GM23338 (cell line): ENCODE measurements at places on chromosomes 5 and 9. TPM values are rescaled to one million over a fixed set of nuclear protein-coding genes. Genes with fewer than 3 reads are reported as not detected.

Gene SAPCD2
- total RNA-seq = 55.1 and 60.3 TPM in 2 replicates

DNA sequence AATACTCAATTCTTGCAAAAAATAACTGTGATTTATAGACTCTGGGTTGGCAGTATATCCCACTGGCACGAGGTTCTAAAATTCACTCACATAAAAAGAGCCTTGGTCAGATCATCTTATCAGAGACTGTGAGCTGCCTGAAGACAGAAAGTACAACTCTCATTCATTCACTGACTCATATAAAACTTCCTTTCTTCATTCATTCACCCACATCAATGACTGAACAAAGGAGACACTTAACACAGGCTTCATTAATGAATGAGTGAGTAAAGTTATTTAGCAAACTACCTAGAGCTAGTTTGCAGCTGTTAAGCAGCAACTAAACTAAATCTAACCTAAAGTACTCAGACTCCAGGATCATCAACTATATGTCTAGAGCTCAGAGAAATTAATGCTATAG, 214.7 kb downstream of the DENND1A start:
- no peak for DNase-seq
- no peaks in the 10 kb centered on the region for H3K36me3 ChIP-seq
- H3K27me3 ChIP-seq = no peaks in the 10 kb centered on the region
- H3K27ac ChIP-seq = no peak overlapping the region
- no peaks in the 10 kb centered on the region for H3K4me1 ChIP-seq

GRCh38 chr9:105342147-105342505, 97.7 kb downstream of the SLC44A1 start:
- H3K27ac ChIP-seq = no peak overlapping the region
- no peaks in the 10 kb centered on the region; the same call in 1 of the 2 replicates for H3K36me3 ChIP-seq
- no peaks in the 10 kb centered on the region for H3K4me1 ChIP-seq
- no peak for DNase-seq
- H3K27me3 ChIP-seq = no peaks in the 10 kb centered on the region

- H3K36me3 ChIP-seq = peaks cover 72% of the 10 kb centered on the region
- peak overlapping the region; percentile 93 for H3K4me3 ChIP-seq
- no peak overlapping the region for H3K27ac ChIP-seq
- DNase-seq = no peak
- H3K4me1 ChIP-seq = peaks cover 39% of the 10 kb centered on the region
Measured at GRCh38 chr5:179620293-179620692, 3.2 kb downstream of the HNRNPH1 start.

DNA sequence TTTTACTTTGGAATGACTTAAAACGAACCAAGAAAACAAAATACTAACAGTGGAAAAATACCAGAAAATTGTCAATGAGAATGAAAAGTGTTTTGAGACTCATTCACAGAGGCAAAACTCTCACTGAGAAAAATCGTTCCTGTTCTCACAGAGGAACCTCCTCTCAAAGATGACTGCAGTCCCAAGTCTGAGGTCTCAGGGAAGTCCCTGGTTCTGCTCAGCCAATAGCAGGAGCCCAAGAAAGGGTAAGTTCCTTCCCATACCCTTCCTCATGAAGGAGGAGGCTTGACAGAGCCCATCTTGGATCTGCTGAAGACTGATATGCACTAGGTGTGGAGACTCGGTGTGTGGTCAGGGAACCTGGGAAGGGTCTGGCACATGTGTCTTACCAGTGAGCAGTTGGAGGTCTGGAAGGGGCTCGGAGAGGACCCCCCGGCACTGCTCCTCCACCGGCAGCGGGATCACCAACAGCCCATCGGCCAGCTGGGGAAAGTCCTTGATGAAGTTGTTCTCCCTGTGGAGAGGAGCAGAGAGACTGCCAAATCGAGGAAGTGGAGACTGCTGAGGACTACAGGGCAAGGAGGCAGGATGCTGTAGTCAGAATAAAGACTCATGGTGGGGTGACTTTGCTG, 46.0 kb downstream of the TRIM32 start:
- no peaks in the 10 kb centered on the region for H3K36me3 ChIP-seq
- no peaks in the 10 kb centered on the region for H3K4me1 ChIP-seq
- H3K27me3 ChIP-seq = no peaks in the 10 kb centered on the region
- DNase-seq = no peak
- no peak overlapping the region for H3K4me3 ChIP-seq

GRCh38 chr5:80654054-80654390, 430 bp upstream of the MSH3 start:
- peak overlapping the region; percentile 95 for H3K27ac ChIP-seq
- DNase-seq = peak; percentile 34
- H3K4me3 ChIP-seq = peak overlapping the region; percentile 97
- peaks cover 22% of the 10 kb centered on the region for H3K4me1 ChIP-seq
- H3K36me3 ChIP-seq = peaks cover 19% of the 10 kb centered on the region; the same call in 1 of the 2 replicates

DNA sequence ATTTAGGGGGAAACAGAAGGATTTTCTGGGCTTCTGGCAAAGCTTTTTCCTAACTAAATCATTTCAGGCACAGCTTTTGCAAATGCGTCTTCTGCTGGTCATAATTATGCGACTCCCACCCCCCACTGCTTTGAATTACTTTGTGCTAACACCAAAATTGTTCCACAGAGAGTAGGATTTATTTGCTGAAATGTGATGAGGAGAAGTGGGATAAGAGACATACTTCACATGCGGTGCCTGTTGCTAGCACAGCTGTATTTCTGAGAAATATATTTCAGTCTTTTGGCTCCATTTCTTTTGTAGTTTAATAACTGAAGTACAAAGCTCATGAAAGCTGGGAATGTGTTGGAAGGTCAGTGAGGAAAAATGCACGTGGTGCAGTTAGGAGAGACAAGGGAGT, 83.2 kb upstream of the TAS2R1 start:
- no peaks in the 10 kb centered on the region for H3K36me3 ChIP-seq
- H3K4me3 ChIP-seq = no peak overlapping the region
- no peak overlapping the region for H3K27ac ChIP-seq
- no peaks in the 10 kb centered on the region for H3K27me3 ChIP-seq
- DNase-seq = no peak
- no peaks in the 10 kb centered on the region for H3K4me1 ChIP-seq

Gene GADD45G
- total RNA-seq = 12.7 and 15.8 TPM in 2 replicates

DNA sequence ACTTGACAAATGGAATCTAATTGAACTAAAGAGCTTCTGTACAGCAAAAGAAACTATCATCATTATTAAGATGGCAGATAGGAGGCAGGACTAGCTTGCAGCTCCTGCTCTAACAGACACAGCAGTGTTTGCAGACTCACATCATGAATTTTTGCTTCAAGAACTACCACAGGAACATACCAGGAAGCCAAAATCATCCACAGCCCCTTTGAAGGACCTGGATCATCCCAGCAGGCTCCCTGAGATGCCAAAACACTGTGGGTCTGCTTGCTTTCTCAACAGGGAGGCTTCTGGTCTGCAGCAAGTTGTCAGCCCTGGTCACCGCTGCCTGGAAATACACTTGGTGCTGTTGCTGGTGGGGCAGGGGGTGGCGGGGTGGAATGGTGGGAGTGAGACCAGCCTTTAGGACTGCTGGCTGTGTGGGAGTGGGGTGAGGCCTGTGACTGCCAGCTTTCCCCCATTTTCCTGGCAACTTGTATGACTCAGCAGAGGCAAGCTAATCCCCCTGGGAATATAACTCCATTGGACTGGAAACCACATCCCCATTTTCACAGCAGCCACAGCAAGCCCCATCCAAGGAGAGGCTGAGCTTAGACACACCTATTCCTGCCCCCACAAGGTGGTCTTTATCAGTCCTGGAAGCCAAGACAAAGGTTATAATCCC, 533.8 kb upstream of the CYLC2 start:
- H3K27ac ChIP-seq = no peak overlapping the region
- H3K4me3 ChIP-seq = no peak overlapping the region
- no peaks in the 10 kb centered on the region for H3K27me3 ChIP-seq
- H3K4me1 ChIP-seq = no peaks in the 10 kb centered on the region
- DNase-seq = no peak

Gene SLC6A19
- not detected in 2 replicates for total RNA-seq

DNA sequence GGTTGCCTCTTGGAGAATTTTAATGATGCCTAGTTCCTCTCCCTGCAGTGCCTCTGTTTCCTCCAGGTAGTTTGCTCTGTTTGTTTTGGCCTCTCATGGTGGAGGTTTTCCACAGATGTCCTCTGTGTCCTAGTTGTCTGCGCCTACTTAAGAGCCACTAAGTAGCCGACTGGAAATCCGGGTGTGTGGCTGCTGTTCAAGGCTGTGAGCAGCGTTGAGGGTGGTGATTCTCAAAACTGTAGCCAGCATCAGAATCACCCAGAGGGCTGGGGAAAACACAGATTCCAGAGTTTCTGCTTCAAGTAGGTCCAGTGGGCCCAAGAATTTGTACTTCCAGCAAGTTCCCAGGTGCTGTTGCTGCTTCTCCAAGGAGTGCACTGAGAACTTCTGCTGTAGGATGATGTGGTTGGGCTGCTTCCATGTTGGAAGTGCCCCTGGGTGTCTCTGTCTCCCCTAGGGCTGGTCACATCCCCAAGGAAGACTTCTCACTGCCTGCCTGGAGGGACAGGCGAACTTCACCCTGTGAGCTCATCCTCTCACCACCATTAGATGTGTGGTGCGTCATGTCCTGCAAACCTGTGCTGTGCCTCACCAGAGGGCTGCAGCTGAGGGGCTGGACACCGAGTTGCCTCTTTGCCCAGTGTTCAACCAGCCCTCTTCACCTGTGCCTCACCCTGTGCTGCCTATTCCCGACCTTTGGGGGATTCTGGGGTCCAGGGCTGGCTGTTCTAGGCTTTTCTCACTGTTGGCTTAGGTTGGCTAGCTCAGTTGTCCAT, 34.8 kb downstream of the SECISBP2 start:
- H3K4me3 ChIP-seq = no peak overlapping the region
- no peaks in the 10 kb centered on the region for H3K4me1 ChIP-seq
- H3K27me3 ChIP-seq = no peaks in the 10 kb centered on the region

Gene TEK
- total RNA-seq = 7.9 and 9.4 TPM in 2 replicates

GRCh38 chr9:128093011-128093410, 25.0 kb downstream of the SLC25A25 start:
- no peaks in the 10 kb centered on the region for H3K27me3 ChIP-seq
- no peak overlapping the region for H3K4me3 ChIP-seq
- no peak for DNase-seq
- no peaks in the 10 kb centered on the region; the same call in 1 of the 2 replicates for H3K36me3 ChIP-seq
- peaks cover 8% of the 10 kb centered on the region; the same call in 1 of the 2 replicates for H3K4me1 ChIP-seq

Gene TAS2R1
- total RNA-seq = 0.31 TPM in 1 of 2 replicates, not detected in the other

- no peaks in the 10 kb centered on the region for H3K27me3 ChIP-seq
- DNase-seq = no peak
- H3K27ac ChIP-seq = no peak overlapping the region
Measured at GRCh38 chr5:160119905-160120266, 636 bp upstream of the PWWP2A start.

DNA sequence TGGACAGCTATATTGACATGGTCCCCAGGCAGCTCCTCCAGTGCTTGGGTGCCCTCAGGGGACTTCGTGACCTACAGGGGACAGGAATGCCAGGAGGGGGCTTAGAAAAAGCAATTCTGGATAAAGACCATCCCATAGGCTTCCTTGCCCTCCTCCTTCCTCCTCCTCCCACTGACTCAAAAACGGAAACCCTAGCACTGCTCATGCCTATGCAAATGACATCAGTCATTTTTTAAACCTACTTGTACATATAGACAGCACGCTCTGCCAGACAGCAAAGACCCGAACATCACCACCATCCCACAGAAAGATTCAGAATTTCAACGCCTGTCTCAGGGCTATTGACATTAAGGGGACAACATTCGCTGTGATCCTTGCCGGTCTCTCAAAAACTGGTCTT, 11.0 kb downstream of the IGFBPL1 start:
- H3K36me3 ChIP-seq = no peaks in the 10 kb centered on the region
- H3K4me1 ChIP-seq = no peaks in the 10 kb centered on the region
- DNase-seq = no peak
- no peak overlapping the region for H3K27ac ChIP-seq

Gene HRH2
- total RNA-seq = 5.9 and 6.8 TPM in 2 replicates

DNA sequence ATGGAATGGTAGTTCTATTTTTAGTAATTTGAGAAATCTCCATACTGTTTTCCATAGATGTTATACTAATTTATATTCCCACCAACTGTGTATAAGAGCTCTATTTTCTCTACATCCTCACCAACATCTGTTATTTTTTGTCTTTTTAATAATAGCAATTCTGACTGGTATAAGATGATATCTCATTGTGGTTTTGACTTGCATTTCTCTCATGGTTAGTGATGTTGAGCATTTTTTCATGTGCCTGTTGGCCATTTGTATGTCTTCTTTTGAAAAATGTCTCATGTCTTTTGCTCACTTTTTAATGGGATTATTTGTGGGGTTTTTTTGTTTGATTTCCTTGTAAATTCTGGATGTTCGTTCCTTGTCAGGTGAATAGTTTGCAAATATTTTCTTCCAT, 154.4 kb downstream of the ZSWIM6 start:
- no peak for DNase-seq
- H3K36me3 ChIP-seq = no peaks in the 10 kb centered on the region
- no peak overlapping the region for H3K27ac ChIP-seq
- no peak overlapping the region for H3K4me3 ChIP-seq
- no peaks in the 10 kb centered on the region for H3K4me1 ChIP-seq

DNA sequence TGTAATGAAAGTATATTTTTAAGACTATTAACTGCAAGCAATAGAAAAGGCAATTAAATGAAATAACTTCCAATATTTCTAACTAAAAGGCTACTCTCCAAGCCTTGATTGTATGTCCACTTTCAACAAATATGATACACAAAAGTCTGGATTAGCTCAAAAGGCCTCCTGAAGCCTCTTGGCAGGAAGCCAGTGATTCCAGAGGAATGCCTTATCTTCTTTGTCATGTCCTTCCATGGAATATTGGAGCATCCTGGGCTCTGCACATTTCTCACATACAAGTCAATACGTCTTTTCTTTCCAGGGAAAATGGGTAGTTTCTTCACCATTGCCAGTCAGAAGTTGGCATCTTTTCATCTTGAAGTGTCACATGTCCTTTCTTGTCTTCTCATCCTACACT, 357.8 kb downstream of the KDM4C start:
- H3K4me3 ChIP-seq = no peak overlapping the region
- H3K27ac ChIP-seq = no peak overlapping the region
- no peaks in the 10 kb centered on the region for H3K27me3 ChIP-seq
